Activated T-cell treated with anti-CD3 and anti-CD28 coated beads, Interleukin-2, amount 50 U/mL, for 72 hours (primary cell): ENCODE measurements at places on chromosomes 4 and X.

- no peak overlapping the region for H3K27ac ChIP-seq
- DNase-seq = no peak
- H3K4me1 ChIP-seq = peaks cover 63% of the 10 kb centered on the region
- H3K27me3 ChIP-seq = peaks cover 5% of the 10 kb centered on the region
- H3K4me3 ChIP-seq = peak overlapping the region; percentile 75
- H3K36me3 ChIP-seq = peaks cover 11% of the 10 kb centered on the region
Measured at GRCh38 chrX:39851745-39852455, 245.9 kb downstream of the BCOR start.

DNA sequence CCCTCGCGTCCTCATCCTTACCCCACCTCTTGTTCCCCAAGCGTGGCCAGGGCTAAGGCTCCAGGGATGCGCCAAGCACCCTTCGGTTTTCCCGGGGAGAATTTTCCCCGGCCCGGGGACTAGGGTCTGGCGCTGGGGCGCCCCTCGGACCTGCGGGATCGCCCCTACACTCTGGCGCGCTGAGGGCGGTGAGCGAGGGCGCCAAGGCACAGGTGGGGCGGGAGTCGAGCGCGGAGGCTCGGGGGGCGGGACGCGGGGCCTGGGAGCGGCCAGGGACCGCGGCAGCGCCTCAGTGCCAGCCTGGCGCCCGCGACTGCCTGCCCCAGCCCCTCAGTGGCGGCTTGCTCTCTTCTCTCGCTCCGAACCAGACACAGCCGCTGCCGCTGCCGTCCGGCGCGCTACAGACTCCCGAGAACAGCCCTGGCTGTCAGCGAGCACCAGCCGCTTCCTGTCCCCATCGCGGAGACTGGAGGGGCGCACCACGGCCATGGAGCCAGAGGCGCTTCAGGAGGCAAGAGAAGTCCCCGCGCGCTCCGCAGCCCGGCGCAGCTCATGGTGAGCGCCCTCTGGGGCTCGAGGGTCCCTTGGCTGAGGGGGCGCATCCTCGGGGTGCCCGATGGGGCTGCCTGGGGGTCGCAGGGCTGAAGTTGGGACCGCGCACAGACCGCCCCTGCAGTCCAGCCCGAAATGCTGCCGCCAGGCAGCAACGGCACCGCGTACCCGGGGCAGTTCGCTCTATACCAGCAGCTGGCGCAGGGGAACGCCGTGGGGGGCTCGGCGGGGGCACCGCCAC lies at the start of gene DRD5:
TSS of gene DRD5 (plus strand) at position 292 of the 793 bp plus-strand sequence. CDS start at position 688, 396 bp downstream.
- no peaks in the 10 kb centered on the region for H3K36me3 ChIP-seq
- H3K27me3 ChIP-seq = peaks cover 74% of the 10 kb centered on the region
- no peak for DNase-seq
- H3K4me3 ChIP-seq = no peak within 1 kb of the TSS

DNA sequence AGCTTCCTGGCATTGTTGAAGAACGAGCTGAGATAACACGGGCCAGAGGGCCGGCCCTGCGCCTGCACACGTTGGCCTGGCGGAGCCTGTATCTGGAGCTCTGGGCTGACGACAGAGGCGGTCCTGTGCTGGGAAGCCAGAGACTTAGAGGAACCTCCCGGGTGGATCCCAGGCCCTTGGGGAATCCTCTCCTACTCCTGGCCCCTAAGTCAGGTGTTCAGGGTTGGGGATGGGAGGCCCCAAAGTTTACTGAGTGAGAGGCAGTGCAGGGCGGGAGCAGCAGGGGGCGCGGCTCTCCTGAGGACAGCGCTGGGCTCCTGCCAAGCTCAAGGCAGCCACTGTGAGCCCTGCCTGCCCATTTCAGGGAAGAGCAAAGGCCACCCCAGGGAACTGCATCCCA lies 2.5 kb upstream of the HTRA3 start:
- DNase-seq = peak; percentile 40
- H3K27me3 ChIP-seq = peaks cover 35% of the 10 kb centered on the region
- H3K4me3 ChIP-seq = no peak overlapping the region
- H3K36me3 ChIP-seq = no peaks in the 10 kb centered on the region

DNA sequence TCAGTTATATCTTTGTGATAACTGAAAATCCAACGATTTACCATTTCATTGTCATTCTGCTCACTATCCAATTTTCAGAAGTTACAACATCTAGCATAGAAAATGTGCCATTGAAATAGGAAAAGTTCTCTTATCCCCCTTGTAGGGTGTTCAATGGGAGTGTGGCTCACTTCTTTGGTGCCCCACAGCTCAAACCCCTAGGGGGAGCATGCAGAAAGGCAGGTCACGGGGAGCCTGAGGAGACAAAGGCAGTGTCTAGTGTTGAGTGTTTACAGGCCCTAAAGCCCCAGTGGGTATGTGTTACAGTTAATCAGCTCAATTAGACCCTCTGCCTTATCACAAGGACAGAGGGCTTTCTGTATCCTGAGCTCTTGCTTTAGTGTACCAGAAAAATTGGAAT lies 243.4 kb upstream of the GRID2 start:
- H3K27me3 ChIP-seq = no peaks in the 10 kb centered on the region
- no peaks in the 10 kb centered on the region for H3K36me3 ChIP-seq
- no peaks in the 10 kb centered on the region for H3K4me1 ChIP-seq
- DNase-seq = no peak

DNA sequence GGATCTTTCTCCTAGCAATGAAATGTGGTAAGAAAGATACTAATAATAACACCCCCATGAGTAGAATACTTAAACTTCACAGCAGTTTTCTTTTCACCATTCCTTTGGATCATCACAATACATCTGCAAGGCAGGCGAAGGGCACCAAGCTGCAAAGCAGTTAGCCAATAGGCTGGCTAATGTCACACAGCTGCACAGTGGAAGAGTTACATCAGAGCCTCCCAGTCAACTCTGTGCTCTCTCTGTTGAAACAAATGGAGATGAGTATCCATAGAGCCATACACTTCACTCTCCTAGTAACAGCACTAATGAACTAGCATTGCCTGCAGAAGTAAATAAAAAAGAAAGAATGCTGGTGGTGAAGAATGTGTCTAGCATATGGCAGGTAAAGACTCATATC lies 139.0 kb downstream of the ATG4A start:
- H3K4me3 ChIP-seq = no peak overlapping the region
- H3K27ac ChIP-seq = no peak overlapping the region
- no peak for DNase-seq

GRCh38 chr4:81562093-81562492 lies 90.4 kb upstream of the RASGEF1B start:
- peaks cover 12% of the 10 kb centered on the region for H3K4me1 ChIP-seq
- no peaks in the 10 kb centered on the region for H3K36me3 ChIP-seq
- no peak for DNase-seq
- H3K4me3 ChIP-seq = no peak overlapping the region
- no peaks in the 10 kb centered on the region for H3K27me3 ChIP-seq

- H3K4me1 ChIP-seq = peaks cover 18% of the 10 kb centered on the region
- H3K27ac ChIP-seq = no peak overlapping the region
- no peak for DNase-seq
- H3K27me3 ChIP-seq = no peaks in the 10 kb centered on the region
- H3K4me3 ChIP-seq = no peak overlapping the region
Measured at GRCh38 chr4:54146139-54146538, 46.2 kb downstream of the GSX2 start.

DNA sequence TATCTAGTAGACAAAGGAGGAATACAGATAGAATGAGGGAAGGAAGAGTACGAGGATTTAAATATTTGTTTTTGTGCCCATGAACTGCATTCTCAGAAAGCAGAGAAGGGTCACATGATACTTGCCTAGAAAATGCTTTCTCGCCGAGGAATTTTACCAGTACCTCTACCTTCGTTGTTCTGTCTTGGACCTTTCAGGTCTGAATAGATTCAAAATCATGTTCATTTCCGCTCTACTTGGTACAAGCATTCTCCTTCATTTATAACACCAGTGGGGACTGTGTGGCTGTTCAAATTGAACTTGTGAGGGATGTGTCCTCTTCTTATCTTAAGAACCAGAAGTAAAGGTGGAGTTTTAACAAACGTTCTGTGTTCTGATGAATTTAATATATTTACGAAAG lies 1.9 kb downstream of the USP38 start:
- H3K4me1 ChIP-seq = peaks cover 54% of the 10 kb centered on the region
- peaks cover 10% of the 10 kb centered on the region for H3K36me3 ChIP-seq
- no peaks in the 10 kb centered on the region for H3K27me3 ChIP-seq
- DNase-seq = peak; percentile 8
- H3K4me3 ChIP-seq = peak overlapping the region; percentile 96

DNA sequence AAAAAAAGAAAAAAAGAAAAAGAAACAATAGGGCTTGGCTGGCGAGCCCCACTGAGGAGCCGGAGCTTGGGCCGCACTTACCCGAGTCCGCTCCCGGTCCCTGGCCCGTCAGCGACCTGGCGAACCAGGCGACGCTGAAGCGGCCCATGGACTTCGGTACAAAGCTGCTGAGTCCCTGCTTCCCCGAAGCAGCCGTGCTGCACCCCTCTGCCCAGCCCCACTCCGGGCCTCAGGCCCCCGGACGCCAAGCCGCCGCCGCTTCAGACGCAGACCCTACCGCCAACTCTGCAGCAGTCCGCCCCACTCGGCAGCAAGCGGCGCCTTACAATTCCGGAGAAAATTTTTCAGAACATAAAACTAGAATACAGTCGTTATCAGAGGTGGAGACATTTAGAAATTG lies 300.5 kb downstream of the OPHN1 start:
- H3K27me3 ChIP-seq = peaks cover 1% of the 10 kb centered on the region
- H3K36me3 ChIP-seq = no peaks in the 10 kb centered on the region
- H3K4me1 ChIP-seq = no peaks in the 10 kb centered on the region

GRCh38 chrX:21881881-21882574 lies 26.2 kb downstream of the YY2 start:
- H3K27me3 ChIP-seq = no peaks in the 10 kb centered on the region
- no peaks in the 10 kb centered on the region for H3K4me1 ChIP-seq
- no peaks in the 10 kb centered on the region for H3K36me3 ChIP-seq
- H3K27ac ChIP-seq = no peak overlapping the region
- H3K4me3 ChIP-seq = no peak overlapping the region
